Airway epithelial cell (primary cell): ENCODE measurements at places on chromosomes 11 and 22. TPM values are rescaled to one million over a fixed set of nuclear protein-coding genes. Genes with fewer than 3 reads are reported as not detected.

The SPTY2D1 gene
- 9.7 and 18.4 TPM in 2 replicates for total RNA-seq

The RAPSN gene
- total RNA-seq = not detected in 2 replicates

The DCHS1 gene
- 0.09 and 0.21 TPM in 2 replicates for total RNA-seq

The ANKK1 gene
- 0.88 and 1.2 TPM in 2 replicates for total RNA-seq

The BRSK2 gene
- 0.14 and 0.28 TPM in 2 replicates for total RNA-seq

The PKNOX2 gene
- total RNA-seq = 0.71 and 1.2 TPM in 2 replicates

The TSSC4 gene
- total RNA-seq = 38.2 and 40.8 TPM in 2 replicates

The OR51B5 gene
- not detected in 2 replicates for total RNA-seq

The PRG2 gene
- total RNA-seq = not detected in 2 replicates

The TPBGL gene
- total RNA-seq = not detected in 2 replicates

The WEE1 gene
- 30.5 and 39.1 TPM in 2 replicates for total RNA-seq

The UPK3A gene
- total RNA-seq = not detected in 2 replicates

The DCDC1 gene
- not detected in 2 replicates for total RNA-seq

The ZC3H12C gene
- total RNA-seq = 3.9 and 5.1 TPM in 2 replicates

The RHOD gene
- total RNA-seq = 358 and 363 TPM in 2 replicates

The USP2 gene
- total RNA-seq = 1.1 and 1.9 TPM in 2 replicates

The MS4A3 gene
- total RNA-seq = not detected in 2 replicates

The CALCA gene
- not detected in 2 replicates for total RNA-seq

The TREH gene
- total RNA-seq = not detected in 2 replicates

The MYO7A gene
- 0.07 TPM in 1 of 2 replicates, not detected in the other for total RNA-seq

The GDPD4 gene
- not detected in 2 replicates for total RNA-seq

The TH gene
- total RNA-seq = 0.33 and 0.99 TPM in 2 replicates

The AMPD3 gene
- 5.9 and 8.6 TPM in 2 replicates for total RNA-seq

The RSF1 gene
- total RNA-seq = 16.3 and 40.6 TPM in 2 replicates

The SEPTIN3 gene
- total RNA-seq = 0.14 TPM in 1 of 2 replicates, not detected in the other

The DKK3 gene
- 222 and 270 TPM in 2 replicates for total RNA-seq

The TUB gene
- 0.51 and 1.3 TPM in 2 replicates for total RNA-seq

The C22orf42 gene
- not detected in 2 replicates for total RNA-seq

The YPEL4 gene
- not detected in 2 replicates for total RNA-seq

The FGF4 gene
- not detected in 2 replicates for total RNA-seq

The SLC6A5 gene
- total RNA-seq = not detected in 2 replicates

The BTG4 gene
- total RNA-seq = not detected in 2 replicates
